ENCODE measurements at places on chromosomes 13 and 19.

DNA sequence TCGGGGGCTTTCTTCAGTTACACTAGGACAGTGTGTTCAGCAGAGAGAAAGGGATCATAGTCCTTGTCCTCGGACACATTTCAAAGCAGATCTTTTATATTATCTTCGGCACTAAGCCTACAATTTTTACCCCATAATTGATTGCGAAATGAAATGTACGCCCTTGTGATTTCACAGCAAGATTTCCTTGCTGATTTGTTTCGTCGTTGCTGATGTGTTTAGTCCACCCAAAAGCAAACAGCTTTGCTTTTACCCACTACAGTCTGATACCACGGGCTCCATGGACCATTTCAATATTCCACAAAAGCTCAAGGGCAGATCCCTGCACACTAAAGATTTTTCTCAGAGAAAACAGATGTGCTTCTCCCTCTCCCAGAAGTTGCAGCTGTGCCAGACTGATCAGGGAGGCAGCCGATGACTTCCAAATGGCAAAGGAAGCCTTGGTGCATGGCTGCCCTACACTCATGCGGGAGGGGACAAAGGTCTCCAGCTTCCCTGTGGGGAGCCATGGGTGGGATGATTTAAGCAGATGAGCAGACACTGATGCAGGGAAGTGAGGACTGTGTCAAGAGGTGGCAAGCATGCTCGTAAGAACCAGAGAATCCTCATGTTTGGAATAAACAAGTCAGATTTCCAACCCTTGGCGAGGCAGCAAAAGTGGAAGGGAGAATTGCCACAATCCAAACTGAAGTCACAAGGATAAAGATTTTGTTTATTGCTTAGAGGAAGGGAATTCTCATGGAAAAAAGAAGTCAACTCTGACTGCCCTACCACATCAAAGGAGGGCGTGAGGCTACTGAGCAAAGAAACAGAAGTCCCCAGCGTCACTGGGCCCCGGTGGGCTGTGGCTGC is 81.1 kb downstream of the STK24 start:
- DNase-seq = no peak

DNA sequence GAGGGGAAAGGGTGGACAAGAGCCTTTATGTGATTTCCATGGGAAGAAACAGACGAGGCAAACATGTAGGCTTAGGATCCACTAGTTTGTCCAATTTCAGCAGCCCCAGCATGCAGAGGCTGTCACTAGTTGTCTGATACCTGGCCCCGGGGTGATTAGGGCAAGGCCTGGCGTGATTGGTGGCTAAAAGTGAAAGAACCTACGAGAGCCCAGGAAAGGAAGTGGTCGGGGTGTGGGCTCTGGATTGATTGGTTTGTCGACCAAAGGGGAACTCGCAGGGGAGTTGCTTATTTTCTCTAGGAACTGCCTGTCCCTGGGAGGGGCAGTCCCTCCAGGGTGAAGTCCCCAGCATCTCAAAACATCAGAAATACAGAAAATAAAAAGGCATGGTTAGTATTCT is 64.2 kb upstream of the UQCRFS1 start:
- DNase-seq = peak; percentile 77

DNA sequence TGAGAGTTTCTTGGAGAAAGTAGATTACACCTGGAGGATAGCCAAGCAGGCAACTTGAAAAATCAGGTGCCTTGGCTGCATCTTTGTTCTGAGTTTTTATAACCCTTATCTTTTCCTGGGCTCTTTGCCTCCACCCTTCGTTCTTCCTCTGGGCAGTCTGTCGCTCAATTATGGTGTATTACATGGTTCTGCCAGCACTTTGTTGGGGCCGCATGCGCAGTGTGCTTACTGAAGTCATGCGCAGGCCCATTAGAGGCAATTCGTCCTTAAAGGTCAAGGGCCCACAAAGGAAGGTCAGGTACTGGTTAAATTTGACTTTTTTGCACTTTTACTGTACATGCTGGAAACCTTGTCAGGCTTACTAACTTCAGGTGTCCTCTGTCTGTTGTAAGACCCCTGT is 761.9 kb upstream of the SLITRK5 start:
- no peak for DNase-seq

- no peak for DNase-seq
Measured at GRCh38 chr13:110390567-110390966, 83.5 kb downstream of the COL4A2 start.

DNA sequence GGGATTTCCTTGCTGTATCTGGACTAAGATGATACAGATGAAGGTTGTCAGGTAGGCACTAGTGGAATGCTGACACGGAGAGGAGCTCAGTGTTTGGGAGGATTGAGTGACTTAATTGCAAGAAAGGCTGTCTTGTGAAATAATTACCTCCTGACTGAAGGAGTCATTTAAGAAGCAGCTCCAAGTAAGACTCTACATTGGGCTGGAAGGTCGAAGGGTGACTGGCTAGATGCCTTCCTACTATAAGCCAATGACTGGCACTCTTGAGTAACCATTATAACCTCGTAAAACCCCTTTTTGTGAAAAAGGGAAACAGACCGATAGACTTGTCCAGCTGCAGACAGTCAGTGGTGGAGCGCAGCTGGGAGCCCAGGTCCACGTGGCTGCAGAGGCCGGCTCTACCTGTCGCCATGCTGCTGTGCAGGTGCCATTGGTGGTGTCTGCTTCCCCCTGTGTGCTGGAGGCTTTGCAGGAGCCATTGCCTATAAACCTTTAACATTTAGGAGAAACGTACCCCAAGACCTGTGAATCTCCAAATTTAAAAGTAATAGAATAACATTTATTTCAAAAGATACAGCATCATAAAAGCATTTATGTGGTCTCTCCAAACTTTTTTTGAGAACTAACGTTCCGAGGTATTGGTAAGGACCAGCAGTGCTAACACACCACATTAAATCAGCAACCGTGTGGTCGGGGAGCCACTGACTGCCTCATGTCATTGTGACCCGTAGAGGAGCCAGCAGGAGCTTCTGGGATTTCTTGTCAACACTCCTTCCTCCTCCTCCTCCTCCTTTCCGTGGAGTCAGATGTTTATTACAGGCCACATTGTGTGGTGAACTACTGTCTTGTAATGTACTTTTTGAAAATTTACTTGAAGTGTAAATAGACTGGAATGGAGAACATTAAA is 80.4 kb upstream of the TEX29 start:
- DNase-seq = no peak

DNA sequence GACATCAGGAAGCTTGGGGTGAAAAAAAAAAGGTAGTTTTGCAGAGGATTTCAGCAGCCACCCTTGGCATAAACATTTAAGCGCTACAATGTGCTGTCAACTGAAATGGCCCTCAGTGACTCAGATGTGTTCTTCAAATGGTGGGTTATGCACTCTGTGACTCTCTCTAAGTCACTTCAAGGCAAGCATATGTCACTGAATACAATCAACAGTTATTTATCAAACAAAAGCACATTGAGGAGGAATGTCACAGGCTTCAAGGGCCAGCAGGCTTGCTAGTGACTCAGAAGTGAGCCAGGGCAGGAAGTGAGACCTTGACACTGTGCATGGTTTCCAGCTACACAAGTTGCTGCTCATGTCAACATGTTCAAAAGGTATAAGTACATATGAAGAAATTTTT is 523.7 kb upstream of the HTR2A start:
- DNase-seq = peak; percentile 4

GRCh38 chr19:54193011-54193410 is 1.9 kb downstream of the TSEN34 start:
- DNase-seq = no peak

- no peak for DNase-seq
Measured at GRCh38 chr19:16537111-16537510, 5.1 kb downstream of the CHERP start.

- DNase-seq = no peak
Measured at GRCh38 chr13:78786459-78786858, 127.5 kb upstream of the OBI1 start.

- peak; percentile 78 for DNase-seq
Measured at GRCh38 chr19:21483589-21484170, 21.7 kb upstream of the ZNF429 start.

Data from activated naive CD4-positive, alpha-beta T cell treated with anti-CD3 and anti-CD28 coated beads for 36 hours (primary cell).